H4 (cell line): ENCODE measurements at places on chromosomes 6 and 20. TPM values are rescaled to one million over a fixed set of nuclear protein-coding genes. Genes with fewer than 3 reads are reported as not detected.

DNA sequence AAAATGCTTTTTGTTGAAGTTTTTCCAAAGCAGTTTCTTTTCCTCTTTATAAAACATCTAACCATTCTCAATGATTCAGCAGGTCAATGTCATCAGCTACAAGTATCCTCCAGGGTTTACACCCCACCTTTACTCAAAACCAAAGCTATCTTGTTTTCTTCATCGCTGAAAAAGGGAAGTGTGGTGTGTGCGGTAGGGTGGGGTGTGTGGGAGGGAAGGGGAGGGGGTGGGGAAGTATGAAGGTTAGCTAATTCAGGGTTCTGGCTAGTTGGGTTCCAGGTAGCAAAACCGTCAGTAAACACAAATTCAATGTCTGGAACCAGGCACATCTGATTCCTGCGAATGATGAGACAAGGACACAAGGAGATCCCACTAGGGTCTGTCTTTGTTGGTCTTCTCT is 189.6 kb downstream of the GJA10 start:
- no peak for DNase-seq

DNA sequence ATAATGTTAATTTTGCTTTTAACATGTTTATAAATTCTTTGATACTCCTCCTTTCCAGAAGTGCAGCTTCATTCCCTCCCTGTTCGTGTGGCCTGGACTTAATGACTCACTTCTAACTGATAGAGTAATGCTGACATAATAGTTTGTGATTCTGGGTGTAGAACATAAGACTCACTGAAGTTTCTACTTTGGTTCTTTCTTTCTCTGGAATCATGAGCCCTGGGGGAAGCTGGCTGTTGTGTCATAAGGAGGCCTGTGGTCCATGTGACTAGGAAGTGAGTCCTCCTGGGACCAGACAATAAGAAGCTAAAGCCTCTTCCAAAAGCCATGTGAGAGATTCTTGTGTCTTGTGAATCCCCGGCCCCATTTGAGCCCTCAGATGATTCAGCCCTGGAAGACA is 30.5 kb upstream of the HLA-G start:
- peak; percentile 28 for DNase-seq

DNA sequence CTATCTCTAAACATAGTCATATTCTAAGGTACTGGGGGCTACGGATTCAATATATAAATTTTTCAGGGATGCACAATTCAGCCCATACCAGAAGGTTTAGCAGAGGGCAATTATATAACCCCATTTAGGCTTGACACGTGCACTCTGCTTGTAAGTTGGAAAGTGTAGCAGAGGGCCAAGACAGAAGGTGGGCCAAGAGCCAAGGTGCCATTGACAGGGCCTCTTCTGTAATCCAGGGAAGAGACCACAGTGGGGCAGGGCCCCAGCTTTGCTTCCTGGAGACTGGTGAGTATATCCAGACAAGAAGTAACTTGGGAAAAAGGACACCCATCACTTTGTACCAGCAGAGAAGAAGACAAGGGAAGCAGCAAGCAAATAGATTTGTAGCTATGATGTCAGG is 672.4 kb upstream of the MARCKS start:
- no peak for DNase-seq

The MAP7 gene
- total RNA-seq = 1.0 and 1.3 TPM in 2 replicates

GRCh38 chr6:22825210-22825609 is 255.8 kb downstream of the HDGFL1 start:
- DNase-seq = no peak

- no peak for DNase-seq
These were observed 35.6 kb downstream of the MOCS1 start for GRCh38 chr6:39898625-39899024.

DNA sequence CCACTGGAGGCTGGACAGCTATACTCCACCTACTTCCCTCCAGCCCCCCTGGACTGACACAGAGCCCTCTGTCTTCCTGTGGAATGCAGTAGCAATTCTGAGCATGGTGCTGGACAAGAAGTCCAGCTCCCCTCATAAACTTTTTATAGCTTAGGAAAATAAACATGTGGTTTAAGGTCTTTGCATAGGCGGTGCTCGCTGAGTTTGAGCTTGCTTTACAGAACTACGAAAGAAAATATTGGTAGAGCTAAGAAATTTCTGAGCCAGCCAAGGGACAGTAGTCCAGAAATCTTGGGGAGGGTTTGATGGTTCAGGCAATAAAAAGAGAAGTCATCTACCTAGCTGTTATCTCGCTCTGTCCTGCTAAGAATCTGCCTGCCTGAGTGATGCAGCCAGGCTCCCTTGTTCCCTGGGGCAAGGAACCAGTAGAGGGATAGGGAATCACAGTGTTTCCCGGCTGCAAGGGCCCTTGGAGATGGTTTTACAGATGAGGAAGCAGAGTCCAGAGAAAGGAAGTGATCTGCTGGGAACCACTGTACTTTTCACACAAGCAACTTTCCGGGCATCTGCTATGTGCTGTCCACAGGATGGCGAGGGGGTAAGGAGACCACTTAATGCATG is 343.4 kb downstream of the CDC5L start:
- peak; percentile 85 for DNase-seq

The HDAC2 gene
- 63.7 and 70.7 TPM in 2 replicates for total RNA-seq

DNA sequence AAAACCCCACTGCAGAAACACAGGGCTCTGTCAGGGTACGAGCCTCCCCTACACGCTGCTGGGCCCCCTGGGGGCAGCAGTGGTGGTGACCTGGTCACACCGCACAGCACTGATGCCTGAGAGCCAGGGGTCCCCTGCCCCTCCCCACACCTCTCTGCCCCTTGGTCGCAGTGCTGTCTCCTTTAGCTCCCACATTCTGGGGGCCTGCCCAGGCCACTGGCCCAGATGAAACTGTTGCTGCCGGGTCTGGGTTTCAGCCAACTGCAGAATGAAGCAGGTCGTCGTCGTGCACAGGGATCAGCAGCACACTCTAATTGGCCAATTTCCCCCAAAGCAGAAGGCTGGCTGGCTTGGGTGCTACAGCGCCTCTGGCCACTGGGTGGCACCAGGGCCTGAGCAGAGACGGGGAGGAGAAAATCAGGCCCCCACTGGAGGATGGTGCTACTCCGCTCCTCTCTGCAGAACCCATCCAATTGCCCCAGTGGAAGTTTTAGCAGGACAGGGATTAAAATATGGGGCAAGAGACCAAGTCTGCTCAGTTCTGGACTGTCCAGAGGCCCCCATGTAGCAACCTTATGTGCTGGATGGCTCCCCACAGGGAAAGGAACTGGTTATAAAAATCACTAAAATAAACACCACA is 26.1 kb downstream of the DIDO1 start:
- DNase-seq = peak; percentile 36

- DNase-seq = no peak
These were observed 15.8 kb downstream of the SPTLC3 start for GRCh38 chr20:13024596-13024995.

The C6orf163 gene
- total RNA-seq = 0.12 TPM in 1 of 2 replicates, not detected in the other

DNA sequence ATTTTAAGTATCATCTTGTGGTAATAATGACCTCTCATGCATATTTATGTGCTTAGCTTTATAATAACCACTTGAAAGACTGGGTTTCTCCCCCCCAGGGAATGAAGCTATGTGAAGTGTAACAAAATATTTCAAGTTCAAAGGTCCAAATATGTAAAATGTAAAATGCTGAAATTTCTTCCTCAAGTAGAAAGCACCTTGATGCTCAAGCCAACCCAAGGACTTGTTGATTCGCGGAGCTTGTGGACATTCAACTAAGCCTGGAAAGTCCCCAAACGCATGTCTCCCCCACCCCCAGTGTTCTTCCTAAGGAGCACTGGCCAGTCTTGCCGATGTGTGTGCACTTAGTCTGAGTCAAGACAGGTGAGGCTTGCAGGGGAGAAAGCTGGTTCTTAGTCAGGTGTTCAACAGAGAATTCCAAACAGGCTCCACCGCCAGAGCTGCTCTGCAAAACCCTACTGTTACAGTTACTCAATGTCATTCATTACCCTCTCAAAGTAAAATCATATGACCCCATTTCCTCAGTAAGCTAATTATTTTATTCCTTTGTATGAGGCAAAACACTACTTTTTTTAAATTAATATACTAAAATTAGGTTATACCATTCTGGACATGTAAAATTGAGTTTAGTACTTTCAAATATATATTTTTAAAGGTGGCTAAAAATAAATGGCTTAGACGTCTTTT is 46.9 kb upstream of the QKI start:
- DNase-seq = no peak
